ENCODE measurements at places on chromosomes 16 and 17.

- no peak for DNase-seq
These were observed 69.0 kb downstream of the WSB1 start for GRCh38 chr17:27362909-27363308.

- DNase-seq: no peak
These were observed 113.4 kb downstream of the TRIM37 start for GRCh38 chr17:58993311-58993710.

DNA sequence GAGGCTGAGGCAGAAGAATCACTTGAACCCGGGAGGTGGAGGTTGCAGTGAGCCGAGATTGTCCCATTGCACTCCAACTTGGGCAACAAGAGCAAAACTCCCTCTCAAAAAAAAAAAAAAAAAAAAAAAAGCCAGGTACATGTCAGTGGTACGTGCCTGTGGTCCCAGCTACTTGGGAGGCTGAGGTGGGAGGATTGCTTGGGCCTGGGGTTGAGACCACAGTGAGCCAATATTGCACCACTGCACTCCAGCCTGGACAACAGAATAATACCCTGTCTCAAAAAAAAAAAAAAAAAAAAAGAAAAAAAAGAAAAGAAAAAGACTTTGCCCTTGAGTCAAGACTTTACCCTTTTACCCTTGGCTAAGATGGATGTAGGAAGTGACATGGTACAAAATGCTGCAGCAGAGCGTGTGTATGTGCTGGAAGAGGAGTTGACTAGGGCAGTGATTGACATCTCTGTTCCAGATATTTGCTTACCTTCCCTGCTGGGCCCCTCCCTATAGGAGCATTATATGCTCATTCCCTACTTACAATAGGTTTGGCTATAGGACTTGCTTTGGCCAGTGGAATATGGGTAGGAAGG, 10.6 kb downstream of the STX4 start:
- no peak for DNase-seq

DNA sequence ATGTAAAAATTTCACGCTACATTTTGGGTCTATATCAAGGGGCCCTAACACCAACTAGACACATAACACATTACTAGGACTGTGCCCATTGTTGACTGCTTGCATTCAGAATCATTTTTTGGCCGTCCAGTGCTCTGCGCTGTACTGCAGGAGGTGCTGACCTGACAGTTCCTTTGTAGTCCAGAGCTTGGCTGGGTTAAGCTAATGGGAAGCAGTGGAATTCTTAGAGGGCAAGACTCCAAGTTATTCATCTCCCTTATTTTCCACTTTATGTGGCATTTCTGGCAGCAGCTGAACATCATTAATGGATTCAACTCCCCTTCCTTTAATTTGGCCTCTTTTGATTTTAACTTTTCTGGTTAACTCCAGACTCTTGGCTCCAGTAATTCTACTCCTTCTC, 351.7 kb downstream of the CDH8 start:
- no peak for DNase-seq

GRCh38 chr16:17759451-17760390, 289.0 kb upstream of the XYLT1 start:
- no peak for DNase-seq

DNA sequence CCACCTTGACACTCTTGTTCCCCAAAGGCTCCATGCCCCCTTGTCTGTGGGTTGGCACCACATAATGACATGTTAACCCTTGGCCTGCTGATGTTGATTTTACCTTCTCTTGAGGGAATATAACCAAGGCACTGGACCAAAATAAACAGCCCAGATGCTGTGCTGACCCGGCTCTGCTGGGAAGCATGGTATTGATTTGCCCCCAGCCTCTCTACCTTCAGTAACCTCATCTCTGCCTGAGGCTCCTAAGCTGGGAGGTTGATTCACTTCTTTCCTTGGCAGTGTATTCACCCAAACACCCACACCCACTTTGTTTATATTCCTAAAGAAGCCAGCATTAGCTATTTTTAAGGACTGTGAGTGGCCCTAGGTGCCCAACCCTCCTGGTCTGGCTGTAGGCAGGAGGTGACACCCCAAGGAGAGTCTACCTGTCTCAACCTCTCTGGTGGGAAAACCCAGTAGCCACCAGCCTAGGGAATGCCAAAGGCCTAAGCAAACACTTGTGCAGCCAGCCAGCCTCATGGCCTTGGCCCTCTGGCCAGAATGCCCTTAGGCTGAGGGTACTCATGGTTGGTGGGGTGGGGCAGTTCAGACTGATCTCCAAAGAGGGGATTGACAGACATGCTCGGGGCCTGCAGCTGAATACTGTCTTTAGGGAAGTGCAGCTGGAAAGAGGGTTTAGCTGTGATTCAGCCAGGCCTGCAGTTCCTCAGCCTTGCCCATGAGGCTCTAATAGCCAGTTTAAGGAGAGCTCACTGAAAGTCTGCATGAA, 42.7 kb downstream of the GNAO1 start:
- no peak for DNase-seq

GRCh38 chr16:49603956-49604355, 230.4 kb downstream of the C16orf78 start:
- no peak for DNase-seq

GRCh38 chr17:19744922-19745757, 3.0 kb downstream of the ALDH3A1 start:
- peak; percentile 91 for DNase-seq

GRCh38 chr17:47697906-47698711, 4.1 kb downstream of the TBKBP1 start:
- no peak for DNase-seq

DNA sequence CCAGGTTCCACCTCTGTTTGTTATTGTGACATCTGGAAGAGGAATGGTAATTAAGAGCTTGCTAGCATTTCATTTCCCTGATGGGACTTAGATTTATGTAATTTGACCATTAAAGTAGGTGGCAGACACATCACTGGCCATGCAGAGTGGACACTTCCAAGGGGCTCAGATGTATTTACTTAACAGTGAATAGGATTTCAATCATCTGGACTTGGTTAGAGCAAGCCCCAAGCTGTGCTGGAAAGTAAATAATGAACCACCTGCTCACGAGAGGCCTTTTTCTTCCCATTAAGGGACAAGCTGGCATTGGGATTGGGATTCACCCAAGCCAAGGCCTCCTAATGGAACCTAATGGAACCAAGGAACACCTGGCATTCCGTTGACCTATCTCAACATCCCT, 395.3 kb downstream of the HS3ST4 start:
- DNase-seq: no peak

DNA sequence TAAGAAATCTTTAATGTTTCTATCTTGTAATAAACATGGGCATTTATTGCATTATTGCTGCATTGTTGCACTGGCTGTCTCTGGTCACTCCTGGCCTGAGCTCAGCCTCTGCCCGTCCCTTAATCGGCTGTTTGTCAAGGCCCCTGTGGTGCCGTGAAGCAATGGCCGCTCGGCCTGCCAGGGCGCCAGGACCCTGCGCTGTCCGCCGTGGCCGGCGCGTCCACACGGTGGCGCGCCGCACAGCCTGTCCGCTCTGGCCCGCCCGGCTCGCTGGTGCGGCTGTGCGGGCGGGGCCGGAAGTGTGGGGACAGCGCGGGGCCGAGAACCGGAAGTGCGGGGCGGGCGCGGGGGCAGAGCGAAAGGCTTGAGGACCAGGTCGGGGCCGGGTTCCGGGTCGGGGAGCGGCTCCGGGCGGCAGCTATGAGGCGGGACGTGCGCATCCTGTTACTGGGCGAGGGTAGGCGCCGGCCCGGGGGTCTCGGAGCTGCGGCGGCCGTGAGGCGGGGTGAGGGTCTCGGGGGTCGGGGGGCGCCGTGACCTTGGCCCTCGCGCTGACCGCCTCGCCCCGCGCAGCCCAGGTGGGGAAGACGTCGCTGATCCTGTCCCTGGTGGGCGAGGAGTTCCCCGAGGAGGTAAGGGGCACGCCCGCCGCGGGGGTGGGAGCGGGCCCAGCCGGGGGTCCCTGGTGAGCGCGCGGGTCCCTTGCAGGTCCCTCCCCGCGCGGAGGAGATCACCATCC, at the start of gene RHOT2:
Gene RHOT2, plus strand, starts transcription at position 353 of the 739 bp plus-strand sequence. Its CDS starts 68 bp downstream, at position 421.
- DNase-seq: peak; percentile 95

GRCh38 chr16:80541306-80541694, 507 bp downstream of the DYNLRB2 start:
- no peak for DNase-seq

- DNase-seq: no peak
These were observed 25.3 kb downstream of the SRL start for GRCh38 chr16:4216596-4216995.

- no peak for DNase-seq
These were observed 7.7 kb upstream of the ARHGAP23 start for GRCh38 chr17:38420518-38420917.

- no peak for DNase-seq
These were observed 15.1 kb downstream of the SOX8 start for GRCh38 chr16:996681-997080.

- no peak for DNase-seq
These were observed 509.6 kb downstream of the MAF start for GRCh38 chr16:79090966-79091365.

DNA sequence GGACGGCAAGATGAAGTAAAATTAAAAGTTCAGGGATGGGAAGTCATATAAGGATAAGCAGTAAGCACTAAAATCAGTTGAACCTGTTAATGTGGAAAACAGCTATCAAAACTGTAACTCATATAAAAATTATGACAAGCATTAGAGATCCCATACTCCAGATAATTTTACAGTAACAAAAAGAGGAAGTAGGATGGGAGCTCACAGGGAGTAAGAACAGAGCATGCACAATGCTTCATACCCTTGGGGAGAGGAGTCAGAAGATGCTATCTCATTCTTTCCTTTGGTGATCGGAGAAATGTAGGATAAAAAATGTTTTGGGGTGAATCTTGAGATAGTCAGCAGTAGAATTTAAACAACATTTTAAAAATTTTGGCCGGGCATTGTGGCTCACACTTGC, 164.7 kb upstream of the CACNG5 start:
- DNase-seq: no peak

- no peak for DNase-seq
These were observed 497.5 kb upstream of the SALL1 start for GRCh38 chr16:51648526-51648925.

- no peak for DNase-seq
These were observed 424.6 kb upstream of the C16orf82 start for GRCh38 chr16:26642047-26642664.

GRCh38 chr16:46632778-46633733, 11.9 kb upstream of the SHCBP1 start:
- DNase-seq: peak; percentile 86

- DNase-seq: no peak
These were observed 184.9 kb downstream of the SEC14L1 start for GRCh38 chr17:77325577-77326075.

Data from DMS53 (cell line).